Fibroblast of mammary gland (primary cell): ENCODE measurements at places on chromosomes 2 and 18.

DNA sequence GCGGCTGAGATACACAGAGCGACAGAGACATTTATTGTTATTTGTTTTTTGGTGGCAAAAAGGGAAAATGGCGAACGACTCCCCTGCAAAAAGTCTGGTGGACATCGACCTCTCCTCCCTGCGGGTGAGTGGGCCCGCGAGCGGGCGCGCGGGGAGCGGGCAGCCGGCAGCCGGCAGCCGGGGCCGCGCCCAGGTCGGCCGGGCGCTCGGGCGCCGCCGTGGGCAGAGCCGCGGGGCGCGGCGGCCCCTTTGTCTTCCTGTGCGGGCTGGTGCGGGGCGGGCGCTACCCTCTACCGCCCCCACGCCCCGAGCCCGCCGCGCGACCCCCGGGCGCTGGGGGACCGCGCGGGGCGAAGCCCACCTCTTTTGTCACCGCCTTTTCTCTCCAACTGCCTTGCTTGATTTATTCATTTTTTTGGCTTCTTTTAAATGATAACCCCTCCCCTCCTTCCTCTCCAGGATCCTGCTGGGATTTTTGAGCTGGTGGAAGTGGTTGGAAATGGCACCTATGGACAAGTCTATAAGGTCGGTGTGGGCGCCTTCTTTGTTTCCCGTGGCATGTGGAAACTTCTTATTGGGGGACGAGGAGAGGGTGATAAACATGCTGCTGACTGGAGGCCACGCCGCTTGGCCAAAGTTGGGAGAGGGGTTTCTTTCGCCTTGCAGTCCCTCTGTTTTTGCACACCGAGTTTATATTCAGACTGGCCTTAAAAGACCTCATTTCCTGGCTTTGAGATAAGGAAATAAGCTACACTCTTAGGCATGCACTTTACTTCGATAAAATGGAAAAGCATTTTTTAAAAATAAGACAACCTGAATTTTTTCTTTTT, 722 bp downstream of the MAP4K4 start:
- DNase-seq: peak; percentile 15

DNA sequence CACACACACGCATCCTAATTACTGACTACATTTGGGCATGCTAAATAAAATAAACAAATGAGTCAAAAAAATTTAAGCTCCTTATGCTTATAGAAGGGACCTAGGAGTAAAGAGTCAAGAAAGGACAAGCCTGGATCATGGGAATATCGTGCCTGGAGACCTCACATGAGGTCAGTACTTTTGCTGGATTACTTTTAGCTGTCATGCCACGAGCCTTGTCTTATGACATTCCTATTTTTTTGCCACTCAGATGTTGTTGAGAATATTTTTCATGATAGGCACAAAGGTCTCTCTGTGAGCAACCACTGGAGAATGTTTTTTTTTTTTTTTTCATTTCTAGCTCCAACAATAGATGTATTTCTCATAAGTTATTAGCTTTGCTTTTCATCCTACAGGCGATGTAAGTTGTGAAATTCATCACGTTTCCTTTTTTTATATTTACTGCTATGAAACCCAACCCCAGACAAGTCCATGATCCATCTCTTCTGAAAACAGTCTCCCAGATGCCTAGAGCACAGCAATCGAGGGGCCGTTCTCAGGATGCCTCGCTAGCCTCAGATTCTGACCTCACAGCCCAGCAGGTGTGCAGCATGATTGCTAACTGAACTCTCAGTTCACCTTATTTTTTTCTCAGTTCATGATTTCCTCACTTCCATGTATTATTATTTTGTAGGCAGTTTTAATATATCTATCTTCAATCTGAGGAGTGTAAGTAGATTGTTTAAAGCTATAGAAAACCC, 464.5 kb downstream of the IRS1 start:
- peak; percentile 10 for DNase-seq

DNA sequence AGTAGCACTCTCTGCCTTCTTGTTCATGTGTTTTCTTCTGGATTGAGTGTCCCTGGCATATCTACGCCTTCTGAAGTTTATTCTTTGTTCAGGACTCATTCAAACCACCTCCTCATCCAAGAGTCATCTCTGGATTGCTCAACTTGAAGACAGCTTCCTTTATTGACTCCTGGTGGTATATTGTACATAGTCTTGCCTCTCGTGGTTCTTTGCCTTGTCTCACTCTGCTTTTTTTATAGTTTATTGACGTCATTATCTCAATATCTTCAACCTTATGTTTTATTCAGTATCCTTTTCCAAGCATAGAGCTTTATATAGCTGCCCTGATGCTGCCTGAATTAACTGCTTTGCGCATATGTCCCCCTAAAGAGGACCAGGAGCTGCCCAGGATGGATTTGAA, 161.7 kb downstream of the INSIG2 start:
- peak; percentile 85 for DNase-seq

DNA sequence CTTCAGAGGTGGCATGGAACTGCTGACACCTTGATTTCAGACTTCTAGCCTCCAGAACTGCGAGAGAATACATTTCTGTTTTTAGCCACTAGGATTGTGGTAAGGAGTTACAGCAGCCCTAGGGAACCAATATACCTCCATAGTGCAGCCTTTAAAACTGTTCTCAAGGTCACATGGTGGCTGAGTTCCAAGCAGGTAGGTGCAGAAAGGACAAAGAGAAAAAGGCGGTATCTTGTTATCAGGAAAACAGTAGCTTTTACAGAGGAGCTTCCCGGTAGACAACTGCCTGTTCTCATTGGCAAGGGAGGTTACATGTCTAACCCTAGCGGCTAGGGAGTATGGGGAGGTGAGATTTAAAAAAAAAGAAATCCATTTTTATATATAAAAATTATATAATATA, 96.2 kb upstream of the BCL2L11 start:
- DNase-seq: no peak

- peak; percentile 93 for DNase-seq
These were observed 188.8 kb downstream of the TSN start for GRCh38 chr2:121944072-121944831.

DNA sequence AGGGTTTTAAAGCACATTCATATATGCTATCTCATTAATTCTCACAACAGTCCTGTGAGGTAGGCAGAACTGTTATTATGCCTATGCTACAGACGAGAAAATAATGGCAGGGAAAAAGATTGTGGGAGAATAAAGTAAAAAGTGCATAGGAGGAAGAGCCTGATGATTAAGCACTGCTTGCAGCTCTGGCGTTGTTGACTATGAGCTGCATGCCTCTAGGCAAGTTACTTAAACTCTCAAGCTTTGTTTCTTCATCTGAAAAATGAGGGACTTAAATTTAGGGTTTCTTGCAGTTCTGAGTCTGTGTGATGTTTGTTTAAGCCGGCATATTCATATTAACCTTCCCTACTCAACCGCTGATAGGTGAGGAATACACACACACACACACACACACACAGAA, 51.6 kb upstream of the RAPH1 start:
- DNase-seq: no peak

GRCh38 chr2:62586981-62587380, 81.0 kb upstream of the TMEM17 start:
- peak; percentile 31 for DNase-seq

- no peak for DNase-seq
These were observed 146.8 kb downstream of the SEPTIN10 start for GRCh38 chr2:109466674-109467575.

DNA sequence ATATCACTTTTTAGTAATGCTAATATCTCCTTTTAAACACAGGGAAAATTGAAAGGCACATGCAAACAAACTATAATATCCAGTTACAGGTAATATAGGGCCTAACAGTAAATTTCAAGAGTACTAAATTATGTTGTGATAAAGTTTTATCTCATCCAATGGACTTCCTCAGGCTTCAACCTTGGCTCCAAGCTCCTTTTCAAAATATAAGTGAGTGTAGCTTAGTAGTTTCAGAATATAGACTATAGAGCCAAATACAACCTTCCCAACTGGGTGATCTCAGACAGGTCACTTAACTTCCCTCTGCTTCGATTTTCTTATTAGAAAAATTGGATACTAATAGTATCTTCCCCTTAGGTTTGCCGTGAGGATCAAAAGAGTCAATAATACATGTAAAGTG, 93.5 kb upstream of the PARD3B start:
- no peak for DNase-seq

GRCh38 chr2:2243666-2244065, 87.4 kb downstream of the MYT1L start:
- no peak for DNase-seq

DNA sequence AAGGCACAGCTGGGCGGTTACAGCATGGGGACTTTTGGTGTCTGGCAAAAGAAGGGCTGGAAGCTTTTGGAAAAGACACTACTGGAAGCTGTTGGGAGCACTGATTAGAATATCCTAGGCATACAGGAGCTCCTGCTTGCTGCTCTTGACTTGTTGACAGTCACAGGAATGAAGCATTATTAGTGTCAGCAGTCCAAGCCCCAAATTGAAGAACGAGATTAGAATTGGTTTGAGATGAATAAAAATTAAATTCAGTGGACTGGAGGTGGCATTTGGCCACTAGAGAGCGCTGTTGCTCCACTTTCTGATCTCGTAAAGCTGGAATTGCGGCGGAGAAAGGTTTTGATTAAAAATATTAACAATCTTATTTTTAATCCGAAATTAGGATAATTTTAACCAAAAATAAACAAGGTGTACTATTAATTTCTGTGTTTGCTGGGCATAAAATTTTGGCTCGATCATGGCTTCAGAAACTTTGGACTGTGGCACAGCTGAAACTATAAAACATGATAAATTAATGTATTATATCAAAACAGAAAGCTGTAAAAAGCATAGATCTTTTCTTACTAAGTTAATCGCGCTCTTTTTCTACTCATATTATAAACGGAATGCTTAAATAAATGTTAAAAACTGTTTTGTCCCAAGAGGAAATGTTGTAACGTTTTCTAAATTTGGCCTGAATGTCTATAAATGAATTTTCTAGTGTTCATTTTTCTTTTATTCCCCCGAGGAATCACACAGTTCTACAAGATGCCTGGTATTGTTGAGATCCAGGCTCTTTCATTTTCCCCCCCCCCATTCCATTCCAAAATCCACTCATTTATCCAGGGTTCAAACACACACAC, 2.4 kb upstream of the HOXD8 start:
- DNase-seq: peak; percentile 76

- DNase-seq: no peak
These were observed 82.6 kb upstream of the GLI2 start for GRCh38 chr2:120653046-120653445.

- no peak for DNase-seq
These were observed 42.7 kb downstream of the RAB31 start for GRCh38 chr18:9750606-9751304.

DNA sequence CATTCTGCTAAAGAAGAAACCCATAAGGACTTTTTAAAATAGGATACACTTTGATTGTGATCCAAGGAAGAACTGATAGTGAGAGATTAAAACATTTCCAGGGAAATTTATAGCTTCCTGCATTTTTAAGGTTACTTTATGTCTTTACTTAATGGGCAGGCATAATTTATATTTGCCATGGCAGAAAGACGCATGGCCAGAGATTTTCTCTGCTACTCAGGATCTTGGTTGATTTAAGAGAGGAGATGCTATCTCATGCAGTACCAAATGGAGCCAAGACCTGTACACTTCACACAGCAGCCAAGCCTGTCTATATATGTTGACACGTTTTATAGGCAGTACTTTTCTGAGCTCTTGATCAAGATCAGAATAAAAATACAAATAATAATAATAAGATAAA, 60.9 kb upstream of the NT5C1B start:
- no peak for DNase-seq

DNA sequence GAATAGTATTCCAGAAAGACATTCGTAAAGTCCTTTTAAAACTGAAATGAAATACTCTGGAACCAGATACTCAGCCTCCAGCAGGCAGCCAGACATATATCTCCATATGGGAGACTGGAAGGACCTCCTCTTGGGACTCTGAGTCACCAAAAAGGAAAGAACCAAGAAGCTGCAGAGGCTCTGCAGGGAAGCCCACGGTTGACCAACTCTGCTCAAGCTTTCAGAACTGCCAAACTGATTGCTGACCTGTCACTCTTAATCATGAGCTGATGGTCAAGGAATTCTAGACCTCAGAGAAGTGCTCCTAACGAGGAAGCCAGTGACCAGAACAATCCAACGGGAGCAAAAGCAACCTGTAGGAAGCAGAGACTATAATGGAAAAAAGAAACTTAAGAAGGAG, 434.7 kb downstream of the EIPR1 start:
- DNase-seq: no peak

- no peak for DNase-seq
These were observed 152.3 kb downstream of the DIS3L2 start for GRCh38 chr2:232113821-232114220.

- DNase-seq: no peak
These were observed 96.6 kb downstream of the CPO start for GRCh38 chr2:207035875-207036274.

GRCh38 chr2:105917688-105918087, 173.0 kb downstream of the NCK2 start:
- no peak for DNase-seq

DNA sequence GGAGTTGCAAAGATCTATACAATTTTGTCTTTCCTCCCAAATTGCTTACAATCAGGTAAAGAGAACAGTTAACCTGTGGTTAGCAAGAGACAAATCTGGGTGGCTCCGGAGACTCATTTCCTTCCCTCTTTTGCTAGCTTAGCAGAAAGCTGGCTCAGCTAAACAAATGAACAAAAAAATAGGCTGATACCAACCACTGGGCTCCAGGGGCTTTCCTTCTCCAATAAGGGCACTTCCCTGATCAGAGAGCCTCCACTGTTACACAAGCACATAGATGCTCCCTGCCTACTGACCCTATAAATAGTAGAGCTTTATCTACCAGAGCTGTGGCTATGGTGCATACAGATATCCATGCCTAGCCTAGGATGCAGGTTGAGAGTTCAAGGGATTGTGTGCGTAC, 90.1 kb upstream of the ARL5A start:
- DNase-seq: no peak

- peak; percentile 94 for DNase-seq
These were observed at the start of gene ANKRD12 for GRCh38 chr18:9136315-9137155. ANKRD12 (plus strand) TSS chr18:9136781; CDS start chr18:9182433, 45,652 bp downstream.

DNA sequence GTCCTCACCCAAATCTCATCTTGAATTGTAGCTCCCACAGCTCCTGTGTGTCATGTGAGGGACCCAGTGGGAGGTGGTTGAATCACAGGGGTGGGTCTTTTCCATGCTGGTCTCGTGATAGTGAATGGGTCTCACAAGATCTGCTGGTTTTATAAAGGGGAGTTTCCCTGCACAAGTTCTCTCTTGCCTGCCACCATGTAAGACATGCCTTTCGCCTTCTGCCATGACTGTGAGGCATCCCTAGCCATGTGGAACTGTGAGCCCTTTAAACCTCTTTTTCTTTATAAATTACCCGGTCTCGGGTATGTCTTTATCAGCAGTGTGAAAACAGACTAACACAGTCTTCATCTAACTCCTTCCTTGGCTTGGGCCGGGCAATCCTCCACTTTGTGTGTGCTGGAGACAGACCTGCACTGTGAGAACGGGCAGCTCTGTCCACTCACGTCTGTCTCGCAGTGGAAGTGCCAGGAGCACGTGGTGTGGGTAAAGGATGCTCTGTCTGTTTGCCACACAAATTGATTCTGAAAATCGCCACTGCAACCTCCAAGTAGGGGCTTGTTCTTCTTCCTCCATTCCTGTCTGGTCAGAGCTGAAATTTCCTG, 47.6 kb upstream of the OTOS start:
- no peak for DNase-seq

- no peak for DNase-seq
These were observed 126.4 kb downstream of the CACNB4 start for GRCh38 chr2:151972241-151973012.
